CD4-positive, CD25-positive, alpha-beta regulatory T cell (primary cell): ENCODE measurements at places on chromosomes 3 and 15.

DNA sequence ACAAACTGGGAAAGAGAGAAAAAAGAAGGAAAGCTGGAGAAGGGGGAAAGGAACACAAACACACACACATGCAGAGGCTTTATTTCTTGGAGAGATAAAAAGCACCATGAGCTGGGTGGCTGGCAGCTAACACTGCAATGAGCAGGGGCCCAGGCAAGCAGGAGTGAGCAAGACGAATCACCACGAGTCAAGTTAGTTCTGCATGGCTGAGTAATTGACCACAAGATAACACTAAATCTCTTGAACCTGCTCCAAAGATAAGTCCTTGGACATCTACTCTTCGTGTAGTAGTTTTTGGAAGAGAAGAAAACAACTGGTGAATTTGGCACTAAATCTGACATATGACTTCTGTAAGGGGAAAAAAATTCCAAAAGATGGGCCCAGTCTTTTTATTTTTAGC, 100.9 kb downstream of the MYO5A start:
- no peak for DNase-seq

DNA sequence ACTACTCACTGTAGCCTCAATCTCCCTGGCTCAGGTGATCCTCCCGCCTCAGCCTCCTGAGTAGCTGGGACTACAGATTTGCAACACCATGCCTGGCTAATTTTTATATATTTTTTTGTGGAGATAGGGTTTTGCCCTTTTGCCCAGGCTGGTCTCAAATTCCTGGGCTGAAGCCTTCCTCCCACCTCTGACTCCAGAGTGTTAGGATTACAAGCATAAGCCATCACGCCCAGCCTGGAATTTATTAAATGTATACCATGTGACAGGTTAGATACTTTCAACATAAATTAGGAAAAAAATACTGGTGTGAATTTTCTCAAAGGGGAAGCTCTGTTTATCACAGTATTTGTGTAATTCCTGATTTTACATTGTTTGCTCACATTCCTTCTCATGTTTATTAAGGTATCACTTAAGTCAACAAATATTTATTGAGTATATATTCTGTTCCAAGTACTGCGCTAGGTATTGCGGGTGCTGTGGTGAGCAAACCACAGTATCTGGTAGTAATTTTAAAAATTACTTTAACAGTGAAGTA, 24.8 kb downstream of the PPP4R2 start:
- no peak for DNase-seq

DNA sequence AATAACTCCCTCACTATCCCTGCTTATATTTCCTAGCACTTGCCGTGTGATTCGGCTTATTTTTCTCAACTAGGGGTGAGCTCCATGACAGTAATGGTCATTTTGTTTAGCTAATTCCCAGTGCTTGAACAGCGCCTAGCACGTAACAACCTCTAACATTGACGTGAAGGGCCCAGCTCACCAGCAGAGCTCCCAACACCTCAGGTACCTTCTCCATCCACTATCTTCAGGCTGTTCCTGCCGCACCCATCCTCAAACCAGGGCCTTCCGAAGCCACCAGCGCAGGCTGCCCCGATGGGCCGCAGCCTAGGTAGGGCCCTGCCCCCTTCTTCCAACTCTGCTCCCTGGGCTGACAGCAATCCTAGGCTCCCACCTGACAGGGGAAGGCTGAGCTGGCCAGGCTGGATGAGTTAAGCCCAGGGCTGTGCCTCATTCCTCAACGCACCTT, 751 bp upstream of the RPS17 start:
- no peak for DNase-seq

DNA sequence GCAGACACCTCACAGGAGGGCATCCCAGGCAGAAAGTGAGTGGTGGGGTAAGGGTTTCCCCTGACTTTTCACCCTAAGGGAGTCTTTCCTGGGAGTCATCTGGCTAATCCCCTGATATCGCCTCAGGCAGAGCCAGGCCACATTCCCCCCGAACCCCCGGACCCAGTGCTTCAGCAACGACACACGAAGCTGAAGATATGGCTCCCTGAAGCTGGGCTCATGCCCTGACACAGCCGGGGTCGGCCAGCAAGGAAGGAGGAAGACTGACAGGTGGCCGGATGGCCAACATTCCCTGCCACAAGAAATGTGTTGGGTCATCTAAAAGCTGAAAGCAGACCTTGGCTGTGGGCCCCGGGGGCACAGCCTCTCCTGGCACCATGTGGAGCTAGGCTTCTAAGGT, 14.4 kb downstream of the CHST13 start:
- no peak for DNase-seq

DNA sequence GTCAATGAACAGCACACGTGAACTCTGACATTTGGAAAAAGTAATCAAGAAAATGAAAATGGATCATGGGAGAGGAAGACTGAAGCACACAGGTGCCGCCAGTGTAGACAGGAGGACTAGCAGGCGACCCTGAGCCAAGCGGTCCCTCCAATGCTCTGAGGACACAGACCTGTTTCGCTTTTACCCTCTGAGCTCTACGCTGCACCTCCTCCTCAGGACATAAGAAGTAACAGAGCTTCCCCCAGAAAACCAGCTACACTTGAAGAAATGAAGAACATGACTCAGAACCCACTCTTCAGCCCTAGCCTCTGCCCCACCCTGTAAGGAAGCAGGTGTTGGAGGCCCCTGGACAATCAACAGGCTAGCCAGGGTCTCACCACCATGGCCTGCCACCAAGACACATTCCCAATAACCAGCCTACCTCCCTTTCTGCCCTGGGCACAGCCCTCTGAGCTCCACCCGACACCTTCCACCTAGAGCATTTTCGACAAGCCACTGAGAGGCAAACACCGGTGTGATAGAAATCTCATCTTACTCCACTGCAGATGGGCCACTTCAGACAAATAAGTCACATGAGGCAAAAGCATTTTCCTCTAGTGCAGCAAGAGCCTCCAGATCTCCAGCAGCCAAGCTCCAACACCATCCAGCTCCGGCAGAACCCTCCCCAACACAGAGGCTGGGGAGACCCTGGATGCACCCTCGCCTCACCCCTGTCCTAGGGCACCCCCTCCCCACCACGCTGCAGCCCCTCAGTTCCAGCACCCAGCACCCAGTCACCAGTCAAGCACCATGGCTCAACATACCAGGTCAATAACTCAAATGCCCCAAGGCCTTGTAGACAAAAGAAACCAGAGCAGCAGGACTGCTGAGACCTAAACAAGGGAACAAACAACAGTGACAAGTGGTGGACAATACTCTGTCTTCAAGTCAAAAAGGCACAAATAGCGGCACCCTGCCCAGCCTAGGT, 11.4 kb downstream of the FAM174B start:
- DNase-seq = no peak

DNA sequence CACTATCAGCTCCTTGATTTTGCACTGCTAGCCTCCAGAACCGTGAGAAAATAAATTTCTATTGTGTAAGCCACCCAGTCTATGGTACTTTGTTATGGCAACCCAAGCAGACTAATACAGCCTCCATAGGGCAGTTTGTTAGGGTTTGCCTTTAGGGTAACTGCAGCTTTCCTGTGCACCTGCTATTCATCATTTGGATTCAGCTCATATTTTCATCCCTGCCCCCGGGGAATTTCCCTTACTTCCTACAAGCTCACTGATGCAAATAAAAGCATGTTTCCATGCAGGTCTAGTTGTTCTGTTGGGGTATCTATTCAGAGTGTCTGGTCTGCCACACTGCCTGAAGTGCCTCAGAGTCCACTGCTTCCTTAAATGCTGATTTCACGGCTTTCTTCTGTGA, 48.6 kb upstream of the ATOSA start:
- no peak for DNase-seq

GRCh38 chr15:39804026-39804425, 21.4 kb upstream of the FSIP1 start:
- DNase-seq = no peak

DNA sequence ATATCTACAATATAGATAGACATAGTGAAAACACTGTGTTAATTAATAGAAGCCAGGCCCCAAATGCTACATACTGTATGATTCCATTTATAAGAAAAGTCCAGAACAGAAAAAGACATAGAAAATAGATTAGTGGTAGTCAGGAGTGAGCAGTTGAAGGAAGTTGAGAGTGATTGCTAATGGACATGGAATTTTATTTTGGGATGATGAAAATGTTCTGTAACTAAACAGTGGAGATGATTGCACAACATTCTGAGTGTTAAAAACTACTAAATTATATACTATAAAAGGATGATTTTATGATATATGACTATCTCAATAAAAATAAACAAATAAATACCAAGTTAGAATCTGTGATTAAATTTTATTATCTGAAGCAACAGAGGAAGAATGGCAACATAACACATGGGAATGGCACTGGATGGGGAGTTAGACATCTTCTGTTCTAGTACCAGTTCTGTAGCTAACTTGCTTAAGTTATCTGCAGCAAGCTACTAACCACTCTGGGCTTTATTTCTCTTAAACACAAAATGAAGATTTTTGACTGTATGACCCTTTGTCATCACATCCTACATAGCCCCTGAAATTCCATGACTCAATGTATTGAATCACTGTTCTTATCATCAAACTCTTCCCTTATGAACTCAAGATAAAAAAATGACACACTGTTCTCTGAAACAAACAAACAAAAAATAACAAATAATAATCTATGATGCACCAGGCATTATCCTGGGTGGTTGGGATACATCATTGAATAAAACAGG, 612.7 kb downstream of the TBL1XR1 start:
- DNase-seq = no peak

- no peak for DNase-seq
Observed at GRCh38 chr3:53079147-53079546, 33.3 kb upstream of the SFMBT1 start.

- DNase-seq = peak; percentile 30
Observed at GRCh38 chr15:85854345-85855097, 59.8 kb upstream of the KLHL25 start.

DNA sequence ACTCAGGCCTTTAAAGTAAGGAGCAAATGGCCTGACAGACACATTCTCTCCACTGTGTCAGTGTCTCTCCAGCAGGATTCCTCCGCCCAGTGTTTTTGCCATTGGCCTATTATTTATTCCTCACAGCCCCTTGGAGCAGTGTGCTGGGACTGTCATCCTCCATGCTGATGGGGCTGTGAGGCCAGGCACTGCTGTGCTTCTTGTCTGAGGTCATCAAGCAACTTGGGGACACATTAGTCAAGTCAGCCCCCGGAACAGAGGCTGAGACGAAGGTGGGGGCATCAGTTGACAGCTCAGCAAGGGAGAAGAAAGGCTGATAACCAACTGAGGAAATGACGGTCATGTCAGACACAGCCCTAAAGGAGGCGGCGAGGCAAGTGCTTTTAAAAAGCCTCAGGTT, 67.4 kb downstream of the XXYLT1 start:
- DNase-seq = no peak

- DNase-seq = no peak
Observed at GRCh38 chr3:111069974-111070771, 1.4 kb upstream of the NECTIN3 start.
